ENCODE measurements at places on chromosomes 13 and 19.

GRCh38 chr13:32914686-32915085 lies 101.5 kb upstream of the KL start:
- DNase-seq: no peak

DNA sequence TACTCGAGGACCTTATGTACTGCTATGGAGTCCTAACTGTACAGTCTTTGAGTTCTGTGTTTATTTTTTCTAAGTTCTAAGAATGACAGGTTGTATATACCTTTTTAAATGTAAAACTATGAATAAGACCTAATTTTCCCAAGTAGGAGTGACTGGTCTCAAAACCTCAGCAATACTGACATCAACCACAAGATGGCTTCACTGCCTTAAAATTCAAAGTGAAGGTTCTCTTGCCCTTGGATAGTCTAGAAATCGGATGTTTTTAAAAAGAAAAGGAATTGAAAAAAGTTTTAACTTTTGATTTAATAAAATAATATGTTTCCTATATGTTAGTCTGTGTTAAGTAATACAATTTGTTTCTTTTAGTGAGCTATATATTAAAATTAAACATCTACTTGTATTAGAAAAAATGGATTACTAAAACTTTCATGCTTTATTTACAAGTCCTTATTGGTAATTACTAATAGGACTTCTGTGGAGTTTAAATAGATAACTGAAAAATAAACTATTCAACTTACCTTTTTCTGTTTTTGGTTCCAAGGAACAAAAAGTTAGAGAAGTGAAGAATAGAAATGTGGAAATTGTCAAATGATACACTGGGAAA lies 52.0 kb downstream of the TDRD3 start:
- no peak for DNase-seq

GRCh38 chr19:1445932-1446712 lies 3.8 kb upstream of the APC2 start:
- no peak for DNase-seq

- no peak for DNase-seq
Observed at GRCh38 chr13:79749566-79749965, 268.6 kb downstream of the NDFIP2 start.

- no peak for DNase-seq
Observed at GRCh38 chr19:339262-339887, 5.2 kb downstream of the MIER2 start.

DNA sequence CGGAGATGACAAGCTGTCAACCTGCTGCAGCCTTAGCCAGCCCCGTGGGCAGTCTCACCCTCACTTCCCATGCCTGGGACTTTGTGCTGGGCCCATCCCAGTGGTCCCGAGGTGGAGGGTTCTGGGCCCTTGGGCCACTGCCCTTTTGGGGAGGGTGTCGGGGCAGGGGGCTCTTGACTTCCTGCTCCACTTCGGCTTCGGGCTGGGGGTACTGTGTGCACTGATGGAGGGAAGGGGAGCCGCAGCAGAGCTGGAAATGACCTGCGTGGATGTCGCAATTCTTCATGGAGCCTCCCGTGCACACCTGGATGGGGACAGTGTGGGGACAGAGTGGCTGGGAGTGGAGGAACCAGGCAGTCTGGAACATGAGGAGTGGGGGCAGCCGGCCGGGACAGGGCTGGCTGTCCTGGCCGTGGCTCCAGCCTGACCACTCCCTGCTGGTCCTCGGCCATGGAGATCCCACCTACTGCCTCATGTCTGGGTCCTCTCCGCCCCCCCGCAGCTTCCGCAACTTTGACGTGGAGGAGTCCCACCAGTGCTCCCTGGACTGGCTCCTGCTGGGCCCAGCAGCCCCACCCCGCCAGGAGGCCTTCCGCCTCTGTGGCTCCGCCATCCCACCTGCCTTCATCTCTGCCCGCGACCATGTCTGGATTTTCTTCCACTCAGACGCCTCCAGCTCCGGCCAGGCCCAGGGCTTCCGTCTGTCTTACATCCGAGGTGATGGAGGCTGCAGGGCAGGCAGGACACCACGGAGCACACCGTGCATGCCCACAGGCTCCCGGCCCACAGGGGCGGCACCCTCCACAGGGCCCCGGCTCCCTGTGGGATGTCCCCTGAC lies 10.2 kb downstream of the LRP3 start:
- DNase-seq: no peak

DNA sequence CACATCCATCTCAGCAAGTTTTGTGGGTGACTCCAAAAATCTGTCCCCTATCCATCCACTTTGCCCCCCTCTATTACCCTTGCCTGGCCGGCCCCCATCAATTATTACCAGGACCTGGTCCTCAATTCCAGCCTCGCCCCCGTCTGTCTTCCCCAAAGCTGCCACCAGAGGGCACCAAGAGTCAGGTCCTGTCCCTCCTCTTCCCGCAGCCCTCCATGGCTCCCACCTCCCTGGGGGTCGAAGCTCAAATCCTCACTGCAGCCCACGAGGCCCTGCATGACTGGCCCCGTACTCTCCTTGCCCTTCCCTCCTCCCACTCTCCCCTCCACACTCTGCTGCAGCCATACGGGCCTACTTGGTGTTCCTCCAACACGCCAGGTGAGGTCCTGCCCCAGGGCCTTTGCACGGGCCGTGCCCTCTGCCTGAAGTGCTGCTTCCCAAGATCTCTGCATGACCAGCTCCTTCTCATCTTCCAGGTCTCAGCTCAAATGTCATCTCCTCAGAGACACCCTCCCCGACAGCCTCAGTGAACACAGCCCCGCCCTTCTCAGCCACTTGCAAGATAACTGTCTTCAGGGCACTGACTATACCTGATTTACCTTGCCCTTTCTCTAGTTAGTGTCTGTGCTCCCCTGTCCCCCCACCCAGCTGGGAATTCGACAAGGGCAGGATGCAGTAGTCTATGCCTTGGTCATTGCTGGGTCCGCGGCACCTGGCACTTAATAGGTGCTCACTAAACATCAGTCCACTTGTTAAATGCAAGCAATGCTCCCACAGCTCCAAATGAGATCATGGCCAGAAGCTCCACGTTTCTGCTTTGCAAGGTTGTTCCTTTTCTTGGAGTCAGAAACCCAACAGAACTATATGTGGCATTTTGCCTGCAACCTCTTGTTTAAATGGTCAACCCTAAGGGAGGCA lies 16.8 kb upstream of the SEMA6B start:
- peak; percentile 64 for DNase-seq

GRCh38 chr19:39078436-39079200 lies 5.5 kb upstream of the ACP7 start:
- no peak for DNase-seq

DNA sequence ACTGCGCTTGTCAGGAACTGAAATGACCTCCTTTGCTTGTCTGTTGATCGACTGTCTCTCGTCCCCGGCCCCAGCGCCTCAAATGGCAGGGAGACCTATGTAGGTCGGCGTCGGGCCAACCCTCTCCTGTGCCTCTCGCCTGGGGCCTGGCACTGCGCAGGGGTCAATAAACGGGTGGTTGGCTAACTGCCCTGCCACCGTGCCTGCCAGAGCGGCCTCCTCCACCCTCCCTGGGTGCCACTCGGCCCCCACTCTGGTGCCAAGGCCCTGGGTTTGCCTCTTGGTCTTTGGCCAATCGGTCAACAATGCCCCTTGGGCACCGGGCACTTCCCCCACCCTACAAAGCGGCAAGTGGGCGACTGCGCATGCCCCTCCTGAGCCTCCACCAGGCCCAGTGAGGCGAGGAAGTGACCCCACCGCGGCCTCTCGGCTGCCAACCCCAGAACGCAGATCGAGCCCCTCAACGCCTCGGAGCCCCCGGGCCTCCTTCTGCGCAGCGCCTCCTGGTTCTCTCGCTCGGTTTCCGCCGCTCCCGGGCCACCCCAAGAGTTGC lies 1.1 kb downstream of the KEAP1 start:
- DNase-seq: no peak

GRCh38 chr13:104875038-104875754 lies 1660.3 kb downstream of the EFNB2 start:
- DNase-seq: no peak

DNA sequence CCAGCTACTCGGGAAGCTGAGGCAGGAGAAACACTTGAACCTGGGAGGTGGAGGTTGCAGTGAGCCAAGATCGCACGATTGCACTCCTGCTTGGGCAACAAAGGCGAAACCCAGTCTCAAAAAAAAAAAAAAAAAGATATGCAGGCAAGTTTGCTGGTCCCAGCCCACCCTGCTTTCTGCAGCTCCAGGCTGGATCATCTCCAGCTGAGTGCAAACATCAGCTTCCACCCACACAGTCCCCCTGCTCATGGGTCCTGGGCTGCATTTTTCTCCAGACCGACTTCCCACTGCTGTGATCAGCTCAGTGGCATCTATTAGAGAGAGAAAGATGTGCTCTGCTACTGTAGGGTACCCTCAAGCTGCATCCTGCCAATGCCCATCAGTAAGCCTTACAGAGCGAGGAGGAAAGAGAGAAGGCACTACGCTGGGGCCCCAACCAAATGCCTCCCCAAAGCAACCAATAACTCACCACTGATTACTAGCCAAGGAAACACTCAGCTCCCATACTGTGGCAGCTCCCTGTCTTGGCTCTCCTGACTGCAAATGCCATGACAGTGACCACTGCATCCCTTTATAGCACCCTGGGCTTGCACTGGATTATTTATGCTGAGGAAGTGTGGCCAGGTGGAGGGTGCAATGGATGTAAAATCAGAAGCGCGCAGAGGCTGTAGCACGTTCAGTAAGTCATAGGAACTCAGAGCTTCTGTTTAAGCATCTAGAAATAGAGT lies 170.9 kb upstream of the ZNF507 start:
- no peak for DNase-seq

DNA sequence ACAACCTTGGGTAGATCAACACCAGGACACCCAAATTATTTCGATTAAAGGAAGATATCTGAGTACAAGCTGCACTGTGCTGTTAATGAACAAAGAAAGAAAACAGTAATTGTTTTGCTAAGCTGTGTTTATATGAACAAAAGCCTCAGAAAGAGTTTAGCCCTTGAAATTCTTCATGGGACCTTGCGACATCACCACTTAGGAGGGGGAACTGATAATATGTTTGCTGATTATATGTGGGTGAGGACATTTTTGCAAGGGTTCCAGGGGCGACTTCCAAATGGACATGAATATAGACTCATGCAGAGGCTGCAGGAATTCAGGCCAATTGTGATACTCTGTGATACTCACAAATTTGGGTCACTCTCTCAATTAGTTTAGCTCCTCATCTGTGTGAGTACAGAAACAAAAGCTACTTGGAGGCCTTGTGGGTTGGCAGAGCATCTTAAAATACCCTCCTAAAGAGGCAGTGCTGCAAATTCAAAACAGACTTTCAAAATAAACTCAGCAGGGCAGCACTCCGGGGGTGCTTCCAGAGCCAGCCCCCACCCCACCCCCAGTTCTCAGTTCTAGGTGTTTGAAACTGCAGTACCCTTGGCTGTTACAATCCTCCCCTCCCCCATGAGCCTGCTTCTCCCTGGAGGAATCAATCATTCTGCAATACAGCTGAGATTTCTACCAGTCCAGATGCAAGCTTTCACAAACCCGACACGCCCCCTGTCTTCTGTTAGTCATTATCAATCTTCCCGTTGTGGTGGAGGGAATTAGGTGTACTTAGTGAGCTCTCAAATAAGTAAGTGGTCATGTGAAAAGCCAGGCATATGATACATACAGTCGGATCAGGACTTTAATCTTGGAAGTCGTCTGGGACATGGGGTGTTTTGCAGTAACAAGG lies 97.0 kb upstream of the MBNL2 start:
- no peak for DNase-seq

- DNase-seq: no peak
Observed at GRCh38 chr13:91491980-91492379, 93.6 kb downstream of the GPC5 start.

DNA sequence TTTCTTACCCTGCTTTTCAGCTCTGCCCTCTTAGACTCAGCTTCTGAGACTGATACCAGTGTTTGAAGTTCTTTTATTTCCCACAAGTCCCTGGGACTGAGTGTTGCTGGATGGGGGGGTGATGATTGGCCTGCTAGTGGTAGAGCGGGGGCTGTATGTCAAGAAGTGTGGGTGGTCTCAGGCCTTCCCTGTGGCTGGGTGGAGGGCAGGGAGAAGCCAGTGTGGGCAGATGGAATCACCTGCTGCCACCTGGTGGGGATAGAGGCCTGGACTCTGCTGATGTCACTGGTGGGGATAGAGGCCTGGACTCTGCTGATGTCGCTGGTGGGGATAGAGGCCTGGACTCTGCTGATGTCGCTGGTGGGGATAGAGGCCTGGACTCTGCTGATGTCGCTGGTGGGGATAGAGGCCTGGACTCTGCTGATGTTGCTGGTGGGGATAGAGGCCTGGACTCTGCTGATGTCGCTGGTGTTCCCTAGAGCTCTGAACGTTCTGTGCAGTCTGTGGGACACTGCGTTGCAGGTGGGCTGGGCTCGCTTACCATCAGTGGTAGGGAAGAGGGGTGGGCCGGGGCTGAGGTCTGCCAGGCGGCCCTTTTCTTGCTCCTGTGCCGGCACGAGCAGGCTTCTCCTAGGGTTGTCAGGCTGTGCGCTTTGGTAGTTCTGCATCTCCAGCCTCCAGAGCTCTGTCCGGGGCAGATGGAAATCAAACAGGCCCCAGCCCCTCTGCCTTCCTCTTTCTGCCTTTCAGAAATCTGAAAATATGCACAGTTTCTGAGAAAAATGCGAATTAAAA lies 101.3 kb downstream of the ARHGEF7 start:
- DNase-seq: peak; percentile 40

GRCh38 chr13:49218493-49219051 lies 1.6 kb upstream of the MLNR start:
- no peak for DNase-seq

DNA sequence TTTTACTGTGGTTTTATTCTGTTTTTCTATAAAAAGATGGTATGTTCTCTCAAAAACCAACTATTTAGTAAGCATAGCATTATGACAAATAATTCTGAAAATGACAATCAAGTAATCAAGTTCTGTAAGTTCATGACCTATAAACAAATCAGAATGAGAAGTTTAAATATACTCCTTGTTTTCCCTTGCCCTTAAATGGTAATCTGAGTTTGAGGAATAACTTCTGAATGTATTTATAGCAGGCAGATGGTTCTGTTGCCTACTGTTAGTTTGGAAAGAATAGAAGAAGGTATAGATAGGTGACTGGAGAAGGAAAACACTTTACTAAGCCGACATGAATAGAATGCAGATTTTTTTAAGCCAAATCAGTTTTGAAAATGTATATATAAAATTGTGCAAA lies 63.9 kb downstream of the POSTN start:
- no peak for DNase-seq

DNA sequence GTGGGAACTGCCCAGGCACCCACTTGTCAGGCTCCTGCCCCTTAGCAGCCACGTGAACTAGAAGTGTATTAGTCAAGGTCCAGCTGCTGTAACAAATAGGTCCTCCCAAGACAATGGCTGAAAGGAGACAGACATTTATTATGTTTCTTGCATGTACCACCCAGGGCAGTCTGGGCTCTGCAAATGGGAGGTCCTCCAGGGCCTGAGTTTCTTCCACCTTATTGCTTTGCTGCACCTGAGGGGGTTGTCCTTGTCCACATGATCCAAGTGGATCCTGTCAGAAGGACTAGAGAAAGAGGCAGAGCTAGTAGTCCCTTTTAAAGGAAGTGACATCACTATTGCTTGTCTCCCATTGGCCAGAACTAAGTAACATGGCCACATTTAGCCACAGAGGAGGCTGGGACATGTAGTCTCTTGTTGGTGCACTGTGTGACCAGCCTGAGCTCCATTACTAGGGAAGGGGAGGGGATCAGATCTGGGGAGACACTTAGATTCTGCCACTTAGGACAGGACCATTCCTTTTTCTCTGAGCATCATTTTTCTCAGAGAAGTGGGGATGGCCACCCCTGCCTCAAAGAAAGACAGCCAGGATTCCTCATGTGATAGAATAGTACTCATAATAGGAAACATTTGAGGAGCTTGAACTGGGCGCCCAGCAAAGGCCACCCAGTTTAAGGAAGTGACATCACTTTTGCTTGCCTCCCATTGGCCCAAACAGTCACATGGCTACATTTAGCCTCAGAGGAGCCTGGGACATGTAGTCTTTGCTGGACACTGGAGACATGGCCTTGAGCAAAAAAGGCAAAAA lies 15.1 kb downstream of the CC2D1A start:
- no peak for DNase-seq
